ENCODE measurements at places on chromosomes 5 and 9.
A peak's percentile ranks its signal among the peaks of the same experiment; 100 is the strongest.

- DNase-seq, result no peak
Observed at GRCh38 chr5:64977779-64978178, 209.0 kb downstream of the CWC27 start.

DNA sequence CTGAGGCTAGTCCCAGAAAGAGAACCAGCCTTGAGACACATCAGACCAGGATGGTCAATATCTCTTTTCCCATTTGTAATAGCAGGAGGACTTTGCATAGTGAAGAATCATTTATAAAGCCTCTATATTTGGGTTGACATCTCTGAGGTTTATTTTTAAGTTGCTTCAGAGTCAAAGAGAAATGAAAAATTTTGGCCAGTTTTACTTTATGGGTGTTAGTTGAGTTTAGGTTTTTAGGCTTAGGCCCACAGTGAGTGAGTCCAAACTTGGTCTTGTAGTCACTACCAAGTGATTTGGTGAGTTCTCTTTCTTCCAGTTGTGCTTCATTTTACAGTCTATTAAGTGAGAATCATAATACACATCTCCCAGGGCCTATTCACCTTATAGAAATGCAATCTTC, 5.3 kb upstream of the MEF2C start:
- DNase-seq, result no peak

DNA sequence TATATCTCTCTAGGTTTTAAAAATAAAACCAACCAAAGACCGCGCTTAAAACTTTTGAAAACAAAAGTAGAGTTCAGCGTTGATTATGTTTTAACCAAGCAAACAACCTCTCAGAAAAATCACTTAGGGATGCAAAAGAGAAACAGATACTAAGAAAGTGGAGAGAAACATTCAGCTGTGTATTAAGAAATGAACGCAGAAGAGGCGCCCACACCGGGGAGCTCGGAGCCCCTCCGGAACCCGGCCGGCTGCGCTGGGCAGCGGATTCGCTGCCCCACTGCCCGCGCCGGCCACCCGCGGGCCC, 1.4 kb downstream of the PITX1 start:
- no peak for DNase-seq

- no peak for DNase-seq
Observed at GRCh38 chr9:68692519-68692918, 12.5 kb upstream of the PIP5K1B start.

DNA sequence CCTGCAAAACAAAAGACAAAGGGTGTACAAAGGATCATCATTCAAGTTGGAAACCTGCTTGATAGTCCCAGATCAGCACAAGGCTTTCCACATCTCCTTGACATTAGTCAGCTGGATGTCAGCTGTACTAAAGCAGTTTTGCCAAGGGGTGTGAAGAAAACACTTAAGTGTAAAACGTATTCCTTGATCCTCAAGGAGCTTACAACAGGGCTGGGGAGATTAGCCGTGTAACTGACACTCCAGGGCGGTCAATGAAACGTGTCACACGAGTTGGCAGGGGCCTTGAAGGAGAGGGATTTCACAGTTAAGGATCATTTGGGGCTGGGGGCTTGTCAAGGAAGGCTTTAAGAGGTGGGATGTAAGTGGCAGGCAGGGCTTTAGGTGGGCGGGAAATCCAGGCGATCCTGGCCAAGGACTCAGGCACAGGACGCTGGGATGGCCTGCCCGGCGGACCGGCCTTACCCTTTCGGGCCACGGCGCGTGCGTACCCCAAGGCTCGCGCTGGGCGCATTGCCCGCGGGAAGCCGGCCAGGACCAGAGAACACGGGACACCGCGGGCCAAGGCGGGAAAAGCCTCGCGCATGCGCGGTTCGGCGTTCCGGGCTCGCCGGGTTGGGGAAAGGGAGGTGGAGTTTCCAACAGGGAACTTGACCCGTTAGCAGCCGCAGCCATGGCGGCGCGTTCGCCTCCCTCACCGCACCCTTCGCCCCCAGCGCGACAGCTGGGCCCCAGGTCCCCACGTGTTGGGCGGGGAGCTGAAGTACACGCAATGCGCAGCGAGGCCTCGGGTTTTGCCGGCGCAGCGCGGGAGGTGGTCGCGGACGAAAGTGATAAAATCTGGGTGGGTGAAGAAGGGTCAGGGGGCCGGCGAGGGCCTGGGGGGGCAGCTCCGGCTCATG, at the start of gene CNTLN:
CNTLN (plus strand) TSS at position 645 of the 899 bp plus-strand sequence; CDS start at position 671, 26 bp downstream.
- DNase-seq, result peak; percentile 45
